ENCODE measurements at places on chromosomes 3 and 15. TPM values are rescaled to one million over a fixed set of nuclear protein-coding genes. Genes with fewer than 3 reads are reported as not detected.

DNA sequence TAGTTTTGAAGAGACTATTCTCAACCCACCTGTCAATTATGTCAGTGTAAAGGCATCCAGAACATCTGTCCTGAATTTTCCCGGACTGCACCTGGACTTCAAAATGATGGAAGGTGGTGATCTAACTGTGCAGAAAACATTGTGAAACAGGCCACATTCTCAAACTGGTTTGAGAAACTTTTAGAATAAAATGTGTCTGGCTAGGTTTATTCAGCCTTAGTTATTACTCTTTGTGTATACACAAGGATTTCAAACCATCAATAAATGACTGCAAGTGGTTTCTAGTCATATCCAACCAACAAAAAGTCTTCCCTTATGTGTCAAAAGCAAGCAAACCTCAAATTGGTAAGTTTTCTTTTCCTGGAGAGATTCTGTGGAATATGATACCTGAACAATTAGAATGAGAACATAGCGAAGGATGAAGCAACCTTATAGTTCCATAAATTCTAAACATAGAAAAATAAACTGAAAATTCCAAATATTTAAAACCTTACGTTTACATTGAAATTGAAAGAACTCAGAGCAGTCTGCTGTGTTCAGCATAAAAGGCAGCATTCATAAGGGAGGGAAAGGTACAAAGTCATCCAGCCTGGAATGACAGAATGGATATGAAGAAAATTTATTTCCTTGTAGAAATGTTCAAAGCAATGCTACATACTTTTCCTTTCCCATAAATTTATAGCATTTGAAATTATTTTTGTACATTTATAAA lies 306.6 kb upstream of the TGFBR2 start:
- no peak for DNase-seq

DNA sequence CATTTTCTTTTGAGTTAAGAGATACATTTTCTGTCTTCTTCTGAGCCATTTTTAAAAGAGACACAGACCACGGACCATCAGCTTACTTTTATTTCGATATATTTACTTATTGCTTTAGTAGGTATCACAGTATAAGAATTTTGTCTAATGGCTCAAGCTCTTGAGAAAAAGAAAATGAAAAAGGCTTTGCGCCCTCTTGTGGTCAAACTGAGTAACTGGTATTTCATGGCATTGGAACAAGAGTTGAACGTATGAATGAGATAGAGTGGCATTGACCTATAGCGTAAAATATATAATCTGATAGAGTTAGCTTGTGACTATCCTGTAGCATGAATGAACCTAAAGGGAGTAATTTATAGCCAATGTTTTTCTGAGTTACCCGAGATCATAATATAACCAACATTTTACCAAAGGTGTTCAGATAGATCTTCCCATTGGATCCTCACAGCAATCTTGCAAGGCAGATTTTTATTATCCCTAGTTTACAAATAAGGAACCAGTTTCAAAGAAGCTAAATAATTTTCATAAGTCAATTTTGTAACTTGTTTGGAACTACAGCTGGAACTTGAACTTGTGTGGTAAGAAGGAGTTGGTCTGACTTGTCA lies 154.6 kb downstream of the POLR2M start:
- no peak for DNase-seq

DNA sequence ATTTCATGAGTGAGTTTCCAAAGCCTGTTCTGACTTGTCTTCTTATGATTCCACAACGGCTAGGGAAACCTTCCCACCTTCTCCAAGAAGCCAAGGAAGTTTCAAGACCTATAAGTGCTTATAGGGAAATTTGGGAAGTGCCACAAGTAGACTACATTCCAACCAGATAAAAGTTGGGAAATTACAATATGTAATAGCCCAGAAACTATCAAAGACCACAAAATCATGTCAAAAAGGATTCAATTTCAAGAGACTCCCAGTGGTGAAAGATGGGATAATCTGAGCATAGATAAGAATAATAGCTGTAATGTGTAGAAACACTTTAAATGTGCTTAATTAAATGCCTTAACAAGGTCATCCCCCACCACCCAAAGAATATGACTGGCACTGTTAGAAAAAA lies 169.2 kb upstream of the SLC2A2 start:
- DNase-seq, result no peak

DNA sequence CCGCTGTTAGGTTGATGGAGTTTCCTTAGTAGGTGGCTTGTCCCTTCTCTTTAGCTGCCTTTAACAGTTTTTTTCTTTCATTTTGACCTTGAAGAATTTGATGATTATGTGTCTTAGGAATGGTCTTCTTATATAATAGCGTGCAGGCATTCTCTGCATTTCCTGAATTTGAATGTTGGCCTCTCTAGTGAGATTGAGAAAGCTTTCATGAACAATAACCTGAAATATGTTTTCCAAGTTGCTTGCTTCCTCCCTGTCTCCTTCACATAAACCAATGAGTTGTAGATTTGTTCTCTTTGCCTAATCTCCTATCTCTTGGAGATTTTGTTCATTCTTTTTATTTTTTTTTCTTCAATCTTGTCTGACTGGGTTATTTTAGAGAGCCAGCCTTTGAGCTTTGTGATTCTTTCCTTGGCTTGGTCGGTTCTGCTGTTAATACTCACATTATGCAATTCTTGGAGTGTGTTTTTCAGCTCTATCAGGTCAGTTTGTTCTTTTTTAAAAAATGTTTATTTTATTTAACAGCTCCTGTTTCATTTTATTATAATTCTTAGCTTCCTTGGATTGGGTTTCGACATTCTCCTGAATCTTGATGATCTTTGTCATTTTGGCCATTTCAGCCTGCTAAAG lies 627.9 kb downstream of the SI start:
- DNase-seq, result no peak

GPR176 gene
- 4.6 TPM for total RNA-seq

GRCh38 chr3:3240986-3241385 lies 61.5 kb upstream of the CRBN start:
- no peak for DNase-seq

- DNase-seq, result no peak
These were observed 6.3 kb downstream of the NR2F2 start for GRCh38 chr15:96336596-96337364.

DNA sequence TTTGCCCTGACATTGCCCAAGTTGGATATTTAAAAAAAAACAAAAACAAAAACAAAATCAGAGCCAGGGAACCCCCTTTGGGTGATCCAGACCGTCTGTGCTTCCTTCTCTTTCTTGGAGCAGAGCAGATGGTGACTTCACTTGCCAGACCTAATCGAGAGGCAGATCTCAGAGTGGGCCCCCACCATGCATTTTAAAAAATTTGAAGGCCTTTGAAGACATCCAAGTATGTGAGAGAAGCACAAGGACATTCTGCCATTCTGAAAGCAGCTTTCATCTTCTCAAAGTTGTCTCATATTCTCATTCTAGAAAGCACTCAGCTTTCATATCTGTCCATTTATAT lies 93.3 kb downstream of the SV2B start:
- DNase-seq, result no peak

- no peak for DNase-seq
These were observed 2.3 kb upstream of the INSYN1 start for GRCh38 chr15:73755481-73755880.

All from upper lobe of right lung (tissue), 1 donor.